Uterus (tissue), 4 donors: ENCODE measurements at places on chromosomes 4 and X. TPM values are rescaled to one million over a fixed set of nuclear protein-coding genes. Genes with fewer than 3 reads are reported as not detected.

GRCh38 chrX:14014526-14014925, 15.2 kb downstream of the GEMIN8 start:
- H3K4me3 ChIP-seq, result no peak overlapping the region
- no peaks in the 10 kb centered on the region for H3K27me3 ChIP-seq
- H3K27ac ChIP-seq, result no peak overlapping the region
- H3K36me3 ChIP-seq, result no peaks in the 10 kb centered on the region
- no peaks in the 10 kb centered on the region for H3K4me1 ChIP-seq
- DNase-seq, result no peak

The SCOC gene
- 103 TPM for total RNA-seq

- H3K36me3 ChIP-seq, result no peaks in the 10 kb centered on the region
- H3K4me3 ChIP-seq, result no peak overlapping the region
- peaks cover 5% of the 10 kb centered on the region for H3K4me1 ChIP-seq
- no peak for DNase-seq
- H3K27me3 ChIP-seq, result no peaks in the 10 kb centered on the region
Observed at GRCh38 chr4:20618731-20619130, 81.5 kb upstream of the PACRGL start.

DNA sequence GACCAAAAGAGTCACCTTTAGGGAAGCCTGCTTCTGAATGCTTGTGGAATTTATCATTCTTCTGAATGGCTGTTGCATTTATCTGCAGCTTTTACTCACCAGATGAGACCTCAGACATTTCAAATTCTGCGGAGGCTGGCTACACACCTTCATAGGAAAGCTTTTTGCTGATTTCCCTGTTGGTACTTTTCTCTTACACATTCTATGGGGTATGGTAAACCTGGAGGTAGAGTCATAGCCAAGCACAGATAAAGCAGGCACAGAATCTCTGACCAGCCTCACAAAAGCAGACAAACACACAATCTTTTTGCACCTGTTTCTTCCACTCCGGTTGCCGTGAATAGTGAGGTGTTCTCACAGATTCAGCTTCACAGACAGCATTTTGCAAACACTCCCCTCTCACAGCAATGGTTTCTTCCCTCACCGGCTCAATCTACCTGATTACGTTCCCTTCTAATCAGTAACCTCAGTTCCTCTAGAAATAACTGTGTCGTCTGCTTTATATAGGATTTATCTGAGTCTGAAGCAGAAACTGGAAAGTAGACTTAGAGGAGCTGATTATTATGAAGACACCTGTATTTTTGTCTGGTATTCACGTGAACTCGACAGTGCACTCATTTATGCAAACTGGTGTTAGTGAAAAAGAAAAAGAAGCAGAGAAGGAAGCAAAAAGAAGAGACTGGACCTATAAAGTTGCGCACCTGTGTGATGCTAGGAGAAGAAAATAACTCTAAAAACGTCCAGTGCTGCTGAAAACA, 83.1 kb downstream of the DMD start:
- DNase-seq, result no peak
- no peak overlapping the region for H3K4me3 ChIP-seq
- H3K27me3 ChIP-seq, result no peaks in the 10 kb centered on the region
